ENCODE measurements at places on chromosomes 5 and 9. TPM values are rescaled to one million over a fixed set of nuclear protein-coding genes. Genes with fewer than 3 reads are reported as not detected.

- no peak for DNase-seq
These were observed 21.6 kb downstream of the CSF1R start for GRCh38 chr5:150064681-150065220.

DNA sequence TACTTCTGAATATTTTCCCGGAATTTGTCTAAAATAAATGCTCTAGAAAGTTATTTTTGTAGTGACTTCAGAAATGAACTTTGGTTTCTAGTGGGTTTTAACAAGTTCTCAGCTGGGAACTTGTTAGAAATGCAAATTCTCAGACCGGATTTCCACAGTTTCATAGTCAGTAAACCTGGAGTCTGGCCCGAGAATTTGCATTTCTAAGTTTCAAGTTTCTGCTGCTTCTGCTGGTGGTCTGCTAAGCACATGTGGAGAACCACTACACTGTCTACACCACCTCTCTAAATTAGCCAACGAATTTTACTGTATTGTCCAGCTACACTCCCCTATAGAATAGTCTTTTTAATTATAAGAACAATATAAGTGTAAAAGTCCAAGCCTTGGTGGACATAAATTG lies 208.0 kb downstream of the CHSY3 start:
- no peak for DNase-seq

GRCh38 chr5:174608631-174609097 lies 115.7 kb upstream of the MSX2 start:
- DNase-seq, result no peak

DNA sequence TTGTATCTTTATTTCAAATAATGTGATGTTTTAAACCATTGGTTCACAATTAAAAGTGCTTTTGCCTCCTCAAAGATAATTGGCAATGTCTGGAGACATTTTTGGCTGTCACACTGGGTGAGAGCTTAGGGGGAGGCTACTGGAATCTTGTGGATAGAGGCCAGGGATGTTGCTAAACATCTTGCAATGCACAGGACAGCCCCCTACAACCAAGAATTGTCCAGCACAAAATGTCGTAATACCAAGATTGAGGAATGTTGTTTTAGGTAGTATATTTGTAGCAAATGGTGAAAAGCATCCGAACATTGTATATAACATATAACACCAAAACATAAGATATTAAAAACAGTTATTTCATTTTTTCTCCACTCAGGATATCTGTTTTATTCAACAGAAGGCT lies 99.8 kb downstream of the SLC44A1 start:
- DNase-seq, result no peak

DNA sequence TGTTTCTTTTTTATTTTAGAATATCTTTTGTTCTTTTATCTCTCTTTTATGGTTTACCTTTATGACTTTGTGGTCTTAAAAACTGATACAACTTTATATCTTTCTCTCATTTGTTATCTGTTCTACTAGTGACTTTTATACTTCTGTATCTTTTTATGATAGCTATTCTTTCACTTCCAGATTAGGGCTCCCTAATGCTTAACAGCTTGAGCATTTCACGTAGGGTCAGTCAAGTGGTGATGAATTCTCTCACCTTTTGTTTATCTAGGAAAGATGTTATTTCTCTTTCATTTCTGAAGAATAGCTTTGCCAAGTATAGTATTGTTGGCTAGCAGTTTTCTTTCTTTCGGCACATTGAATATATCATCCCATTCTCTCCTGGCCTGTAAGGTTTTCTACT lies 123.6 kb downstream of the NUDT12 start:
- DNase-seq, result no peak

DNA sequence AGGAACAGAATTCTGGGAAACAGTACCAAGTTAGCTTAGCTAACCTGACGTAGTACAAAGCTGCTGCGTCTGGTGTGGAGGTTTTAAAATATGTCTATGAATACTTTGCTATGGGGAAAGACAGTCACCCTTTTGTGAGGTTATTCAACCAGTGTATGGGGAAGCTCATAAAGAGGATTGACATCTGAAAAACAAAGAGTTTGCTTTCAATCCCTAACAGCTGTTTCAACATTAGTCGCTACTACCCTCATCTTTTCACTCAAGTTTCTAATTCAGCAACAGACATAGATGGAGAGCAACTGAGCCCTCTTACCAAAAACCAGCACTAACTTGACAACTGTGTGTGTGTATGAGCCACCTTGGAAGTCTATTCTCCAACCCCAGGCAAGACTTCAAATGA lies 7.8 kb upstream of the MSANTD3 start:
- no peak for DNase-seq

GRCh38 chr5:51475628-51476027 lies 92.4 kb downstream of the ISL1 start:
- DNase-seq, result no peak

Gene LRRTM2
- 0.19 TPM for total RNA-seq

Gene WNT8A
- not detected for total RNA-seq

Gene SPINK13
- not detected for total RNA-seq

Gene TSLP
- total RNA-seq, result 2.4 TPM

Gene PCDHGB4
- 1.2 TPM for total RNA-seq

Gene FBN2
- total RNA-seq, result 0.57 TPM

Gene FGD3
- 2.4 TPM for total RNA-seq
